ENCODE measurements at places on chromosomes 13 and 19.
A peak's percentile ranks its signal among the peaks of the same experiment; 100 is the strongest.

DNA sequence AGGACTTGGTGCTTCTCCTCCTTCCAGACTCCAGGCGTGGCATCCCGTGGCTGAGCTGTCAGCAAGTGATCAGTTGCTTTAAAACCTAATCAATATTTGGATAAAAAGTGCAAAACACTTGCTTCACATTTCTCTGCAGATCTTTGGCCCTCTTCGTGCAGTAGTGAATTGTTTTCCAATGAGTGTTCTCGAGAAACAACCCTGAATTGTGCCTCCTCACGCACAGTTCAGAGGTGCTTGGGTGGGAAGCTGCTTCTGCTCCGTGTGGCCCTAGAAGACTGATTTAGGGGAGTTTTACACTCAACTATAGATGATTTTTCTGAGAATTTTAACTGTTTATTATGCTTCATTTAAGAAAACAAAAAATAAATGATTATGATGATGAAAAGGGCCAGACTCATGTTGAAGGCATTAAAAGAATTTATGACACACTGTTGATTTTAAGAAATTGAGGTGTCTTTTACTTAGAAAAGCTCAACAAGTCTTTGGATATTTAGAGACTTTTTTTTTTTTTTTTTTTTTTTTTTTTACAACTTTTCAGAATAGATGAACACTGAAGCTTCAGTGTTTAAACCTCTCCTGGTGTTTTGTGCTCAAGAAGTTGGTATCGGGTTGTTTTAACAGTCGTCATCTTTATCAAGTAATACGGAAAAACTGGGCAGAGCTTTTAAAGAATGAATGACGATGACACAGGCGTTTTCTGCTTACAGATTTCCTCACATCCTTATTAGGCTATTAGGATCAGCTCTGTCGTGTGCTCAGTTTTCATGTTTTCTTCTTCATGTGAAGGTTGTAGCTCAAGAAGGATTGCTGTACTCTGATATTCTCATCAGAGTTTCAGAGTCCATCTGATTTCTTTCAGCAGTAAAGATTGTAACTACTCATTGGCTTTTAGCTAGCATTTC is 39.5 kb upstream of the TEX29 start:
- DNase-seq = no peak

GRCh38 chr13:66348745-66349690 is 881.1 kb downstream of the PCDH9 start:
- DNase-seq = no peak

DNA sequence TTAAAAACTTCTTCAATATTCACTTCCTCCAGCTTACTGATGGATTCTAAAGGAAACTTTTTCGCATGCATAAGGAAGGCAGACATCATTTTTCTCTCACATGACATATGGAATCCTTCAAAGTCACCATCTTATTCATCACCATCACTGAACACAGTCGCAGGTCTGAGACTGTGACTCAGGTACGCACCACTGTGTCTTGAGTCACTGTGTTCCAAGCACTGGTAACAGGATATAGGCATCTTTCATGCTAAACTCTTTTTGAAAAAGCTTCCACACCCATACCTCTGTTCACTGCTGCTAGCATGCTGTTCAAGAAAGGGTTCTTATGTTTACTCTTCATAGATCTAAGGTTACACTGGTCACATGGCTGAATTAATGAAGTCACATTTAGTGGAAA is 67.0 kb upstream of the SIAH3 start:
- DNase-seq = no peak

- DNase-seq = peak; percentile 64
Observed at GRCh38 chr19:13181747-13182388, 31.7 kb downstream of the IER2 start.

DNA sequence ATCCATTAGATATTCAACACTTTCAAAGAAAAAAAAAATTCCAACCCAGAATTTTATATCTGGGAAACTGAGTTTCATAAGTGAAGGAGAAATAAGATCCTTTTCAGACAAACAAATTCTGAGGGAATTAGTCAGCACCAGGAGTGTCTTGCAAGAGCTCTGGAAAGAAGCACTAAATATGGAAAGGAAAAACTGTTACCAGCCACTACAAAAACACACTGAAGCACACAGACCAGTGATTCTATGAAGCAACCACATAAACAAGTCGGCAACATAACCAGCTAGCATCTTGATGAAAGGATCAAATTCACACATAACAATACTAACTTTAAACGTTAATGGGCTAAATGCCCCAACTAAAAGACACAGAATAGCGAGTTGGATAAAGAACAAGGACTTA is 368.4 kb upstream of the MIR17HG start:
- DNase-seq = no peak

DNA sequence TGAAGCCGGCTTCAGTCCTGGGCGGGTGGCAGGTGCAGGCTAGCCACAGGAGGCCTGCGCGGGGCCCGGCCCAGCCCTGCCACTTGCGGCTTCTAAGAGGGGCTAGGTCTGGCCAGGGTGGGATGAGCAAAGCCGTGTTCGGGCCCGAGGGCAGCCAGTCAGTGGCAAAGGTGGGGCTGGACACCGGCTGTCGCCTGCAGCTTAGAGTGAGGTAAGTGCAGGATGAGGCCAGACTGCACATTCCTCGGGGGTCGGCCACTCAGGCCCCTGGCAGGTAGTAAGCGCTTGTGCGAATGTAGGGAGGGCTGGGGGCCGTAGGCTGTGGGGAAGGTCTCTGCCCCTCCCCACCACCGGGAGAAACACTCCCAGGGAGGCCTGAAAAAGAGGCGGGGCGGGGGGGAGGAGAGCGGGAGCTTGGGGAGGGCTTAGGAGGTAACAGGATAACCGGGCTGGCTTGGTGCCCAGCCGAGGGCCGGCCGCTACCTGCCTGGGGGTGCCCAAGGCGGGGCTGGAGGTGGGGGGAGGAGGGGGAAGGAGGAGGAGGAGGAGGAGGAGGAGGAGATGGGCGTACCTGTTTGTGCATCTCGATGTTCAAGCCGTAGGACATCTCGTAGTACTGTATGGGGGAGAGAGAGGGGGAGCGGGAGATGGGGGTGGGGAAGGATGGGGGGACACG is 6.4 kb downstream of the TLE5 start:
- no peak for DNase-seq

- DNase-seq = no peak
Observed at GRCh38 chr13:101799196-101799595, 346.7 kb downstream of the ITGBL1 start.

DNA sequence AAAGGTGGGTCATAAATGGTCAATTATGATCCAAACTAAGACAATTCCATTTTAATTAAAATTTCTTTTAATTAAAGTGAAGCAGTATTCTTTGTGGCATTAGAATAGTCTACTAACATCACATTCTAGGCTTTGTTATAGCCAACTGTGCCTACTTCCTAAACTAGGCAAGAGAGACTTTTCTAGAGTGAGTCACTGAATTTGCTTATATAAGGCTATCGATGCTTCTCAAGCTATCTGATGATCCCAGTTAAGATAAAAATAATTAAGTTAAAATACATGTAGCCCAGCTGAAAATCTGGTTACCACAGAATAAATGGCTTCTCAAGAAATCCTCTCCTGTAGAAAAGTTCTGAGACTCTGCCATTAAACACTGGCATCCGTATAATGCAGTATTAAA is 12.5 kb downstream of the ANKRD10 start:
- no peak for DNase-seq

DNA sequence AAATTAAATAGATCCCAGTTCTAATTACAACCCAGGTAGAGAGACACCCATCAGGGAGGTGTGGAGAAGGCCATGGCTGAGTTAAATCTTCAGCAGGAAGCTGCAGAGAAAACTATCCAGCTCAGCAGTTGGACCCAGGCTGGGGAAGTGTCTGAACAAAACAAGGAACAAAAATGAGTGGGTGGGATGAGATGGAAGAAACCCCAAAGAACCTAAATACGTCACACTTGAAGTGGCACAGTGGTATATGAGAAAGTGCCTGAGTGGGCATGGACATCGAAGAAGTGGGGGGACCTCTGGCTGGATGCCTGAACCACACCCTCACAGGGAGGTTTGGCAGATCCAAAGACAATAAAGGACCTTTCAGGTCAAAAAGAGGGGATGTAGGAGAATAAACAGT is 3.5 kb upstream of the EPHX3 start:
- no peak for DNase-seq

GRCh38 chr13:113663934-113664333 is 3.1 kb upstream of the GRK1 start:
- DNase-seq = no peak

- no peak for DNase-seq
Observed at GRCh38 chr19:55085923-55086715, 10.4 kb downstream of the EPS8L1 start.

DNA sequence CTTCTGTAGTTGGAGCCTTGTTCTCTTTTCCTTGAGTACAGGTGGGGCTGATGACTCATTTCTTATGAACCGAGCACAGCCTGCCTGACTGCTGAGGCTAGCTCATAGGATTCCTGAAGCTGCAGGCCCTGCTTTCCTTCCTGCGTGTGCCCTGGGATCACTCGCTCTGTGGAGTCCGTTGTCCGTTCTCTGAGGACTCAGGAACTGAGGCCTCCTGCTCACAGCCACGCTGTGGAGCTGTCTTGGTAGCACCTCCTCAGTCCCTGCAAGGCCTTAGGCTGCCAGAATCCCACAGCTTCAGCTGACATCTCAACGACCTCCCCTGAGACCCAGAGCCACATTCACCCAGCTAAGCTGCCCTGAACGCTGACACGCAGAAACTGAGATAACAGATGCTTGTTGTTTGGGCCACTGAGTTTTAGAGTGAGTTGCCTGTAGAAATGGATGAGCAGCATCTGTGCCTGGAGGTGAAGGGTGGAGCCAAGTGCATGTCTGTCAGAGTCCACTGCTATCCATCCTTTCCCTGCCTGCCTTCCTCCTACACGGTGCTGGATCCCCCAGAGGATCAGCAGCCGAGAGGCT is 72.9 kb downstream of the ARHGEF7 start:
- DNase-seq = no peak

GRCh38 chr19:34664168-34664567 is 12.8 kb downstream of the SCGB2B2 start:
- DNase-seq = no peak

GRCh38 chr13:73190477-73190876 is 131.7 kb downstream of the KLF5 start:
- no peak for DNase-seq

DNA sequence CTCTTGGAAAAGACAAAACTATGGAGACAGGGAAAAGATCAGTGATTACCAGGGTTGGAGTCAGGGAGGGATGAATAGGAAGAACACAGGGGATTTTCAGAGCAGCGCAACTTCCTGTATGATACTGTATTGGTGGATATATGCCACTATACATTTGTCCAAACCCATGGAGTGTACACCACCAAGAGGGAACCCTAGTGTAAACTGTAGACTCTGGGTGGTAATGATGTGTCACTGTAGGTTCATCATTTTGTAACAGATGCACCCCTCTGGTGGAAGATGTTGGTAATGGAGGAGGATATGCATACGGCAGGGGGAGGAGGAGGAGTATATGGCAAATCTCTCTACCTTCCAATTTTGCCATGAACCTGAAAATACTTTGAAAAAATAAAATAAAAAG is 68.1 kb downstream of the UFM1 start:
- DNase-seq = no peak

GRCh38 chr19:31166206-31166605 is 183.0 kb downstream of the TSHZ3 start:
- no peak for DNase-seq

GRCh38 chr19:42149447-42150202 is 17.4 kb upstream of the POU2F2 start:
- DNase-seq = no peak

- DNase-seq = no peak
Observed at GRCh38 chr13:67224148-67224846, 5.8 kb downstream of the PCDH9 start.

- DNase-seq = no peak
Observed at GRCh38 chr13:23680845-23681669, 110.8 kb downstream of the TNFRSF19 start.

GRCh38 chr19:54096617-54097106 is 3.9 kb downstream of the OSCAR start:
- peak; percentile 25 for DNase-seq

GRCh38 chr13:61600360-61601033 is 184.8 kb upstream of the PCDH20 start:
- DNase-seq = no peak

- DNase-seq = no peak
Observed at GRCh38 chr13:30690282-30691188, 44.8 kb upstream of the ALOX5AP start.

GRCh38 chr19:1495799-1496713 is 5.1 kb downstream of the REEP6 start:
- DNase-seq = no peak

GRCh38 chr13:28325022-28325421 is 169.9 kb downstream of the FLT1 start:
- DNase-seq = no peak

DNA sequence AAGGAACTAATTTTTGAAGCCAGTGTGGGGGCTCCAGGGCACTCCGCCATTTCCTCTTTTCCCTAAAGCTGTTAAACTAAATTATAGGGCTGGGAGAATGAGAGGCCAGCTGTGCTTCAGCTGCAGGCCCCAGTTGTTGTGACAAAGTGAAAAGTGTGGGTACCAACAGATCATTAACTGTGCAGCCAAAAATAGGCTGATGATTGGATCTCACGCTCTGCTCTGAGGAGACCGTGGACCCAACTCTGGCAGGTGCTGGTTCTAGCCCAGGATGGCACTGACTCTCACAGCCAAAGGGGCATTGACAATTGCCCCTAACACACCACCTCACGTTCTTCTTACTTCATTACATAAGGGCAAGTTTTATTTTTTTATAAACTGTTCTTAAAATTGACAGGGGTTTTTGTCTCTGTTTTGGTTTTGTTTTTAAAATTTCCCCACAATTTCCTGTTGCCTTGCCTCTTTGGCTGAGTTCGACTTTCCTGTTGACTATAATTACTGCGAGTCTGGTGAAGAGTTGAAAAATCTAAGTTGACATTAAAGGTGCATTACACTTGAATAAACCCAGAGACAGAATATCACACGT is 391.0 kb downstream of the FGF9 start:
- DNase-seq = peak; percentile 49

GRCh38 chr13:50187352-50188029 is 172.2 kb downstream of the KCNRG start:
- no peak for DNase-seq

- DNase-seq = no peak
Observed at GRCh38 chr13:24529478-24529877, 16.9 kb upstream of the PARP4 start.

DNA sequence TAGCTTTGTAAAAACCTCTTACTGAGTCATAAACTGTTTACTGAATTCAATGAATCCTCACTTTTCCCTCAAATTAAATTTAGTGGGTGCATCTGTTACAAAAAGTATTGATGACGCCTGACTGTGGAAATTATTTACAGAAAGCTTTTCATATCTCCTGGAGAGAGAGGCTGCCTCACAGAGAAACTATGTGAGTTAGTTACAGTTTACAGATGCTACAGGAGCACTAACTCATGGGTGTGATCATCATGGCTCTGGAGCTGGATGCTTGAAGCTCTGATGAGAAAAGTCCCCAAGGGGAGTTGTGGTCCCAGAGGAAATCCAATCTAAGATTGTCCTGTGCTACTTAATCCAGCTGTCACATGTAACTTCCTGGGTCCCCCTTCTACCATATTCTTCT is 590.8 kb downstream of the LMO7 start:
- no peak for DNase-seq

GRCh38 chr13:110298505-110299282 is 8.3 kb downstream of the COL4A1 start:
- DNase-seq = no peak

GRCh38 chr19:17116996-17117702 is 41.6 kb downstream of the MYO9B start:
- DNase-seq = no peak
